Bronchial epithelial cell (primary cell): ENCODE measurements at places on chromosomes 4 and X. TPM values are rescaled to one million over a fixed set of nuclear protein-coding genes. Genes with fewer than 3 reads are reported as not detected.

DNA sequence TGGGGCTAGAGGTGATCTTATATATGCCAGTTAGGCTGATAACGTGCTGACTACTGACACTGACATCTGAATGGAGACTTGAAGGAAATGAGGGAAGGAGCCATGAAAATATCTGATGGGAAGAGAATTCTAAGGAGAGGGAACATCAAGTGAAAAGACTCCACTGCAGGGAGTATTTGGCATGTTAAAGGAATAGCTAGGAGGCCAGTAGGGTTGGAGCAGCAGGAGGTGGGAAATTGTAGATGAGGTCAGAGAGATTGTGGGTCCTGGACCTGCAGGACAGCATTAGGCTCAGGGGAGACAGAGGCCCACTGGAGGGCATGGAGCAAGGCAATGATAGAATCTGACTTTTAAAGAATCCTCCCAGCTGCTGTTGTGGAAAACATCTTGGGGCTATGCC, 55.8 kb upstream of the NSUN7 start:
- DNase-seq, result no peak

GRCh38 chr4:125719987-125720386, 405.2 kb downstream of the FAT4 start:
- peak; percentile 92 for DNase-seq

DNA sequence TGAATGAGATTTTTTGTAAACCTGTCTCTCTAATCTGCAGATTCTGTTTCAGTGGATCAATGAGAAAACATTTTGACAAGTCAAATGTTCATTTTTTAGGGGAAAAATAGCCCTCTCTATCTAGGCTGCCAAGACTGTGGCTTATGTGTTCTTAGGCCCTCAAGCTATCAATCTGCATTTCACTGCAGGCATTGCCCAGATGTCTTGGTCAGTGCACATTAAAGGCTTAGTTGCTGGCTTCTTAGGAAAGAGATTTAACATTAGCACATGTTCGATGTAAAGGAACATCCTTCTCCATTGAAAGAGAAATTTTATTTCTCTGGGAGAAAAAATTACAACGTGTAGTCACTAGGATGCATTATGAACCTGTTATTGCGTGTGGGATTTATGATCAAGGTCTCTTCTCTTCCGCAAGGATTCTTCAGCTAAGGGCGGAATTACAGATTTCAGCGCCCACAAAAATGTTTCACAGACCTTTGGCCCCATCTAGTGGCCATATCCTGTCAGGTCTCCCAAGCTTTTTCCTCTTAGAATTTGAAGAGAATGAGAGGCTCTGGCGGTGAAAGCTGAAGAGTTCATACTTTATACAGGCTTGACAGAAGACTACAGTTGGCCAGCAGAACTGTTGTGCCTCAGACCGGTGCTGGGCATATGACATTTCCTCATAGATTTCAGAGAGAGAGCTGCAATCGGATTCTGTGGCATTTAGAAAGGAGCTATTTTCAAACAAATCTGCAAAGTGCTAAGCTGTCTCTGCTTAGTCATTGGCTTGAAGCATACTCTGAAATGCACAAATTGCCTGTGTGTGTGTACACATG, 144.6 kb upstream of the NOCT start:
- peak; percentile 65 for DNase-seq

Gene PRRG3
- total RNA-seq, result not detected in 2 replicates

GRCh38 chrX:152405561-152405960, 45.6 kb downstream of the GABRA3 start:
- peak; percentile 0 for DNase-seq

DNA sequence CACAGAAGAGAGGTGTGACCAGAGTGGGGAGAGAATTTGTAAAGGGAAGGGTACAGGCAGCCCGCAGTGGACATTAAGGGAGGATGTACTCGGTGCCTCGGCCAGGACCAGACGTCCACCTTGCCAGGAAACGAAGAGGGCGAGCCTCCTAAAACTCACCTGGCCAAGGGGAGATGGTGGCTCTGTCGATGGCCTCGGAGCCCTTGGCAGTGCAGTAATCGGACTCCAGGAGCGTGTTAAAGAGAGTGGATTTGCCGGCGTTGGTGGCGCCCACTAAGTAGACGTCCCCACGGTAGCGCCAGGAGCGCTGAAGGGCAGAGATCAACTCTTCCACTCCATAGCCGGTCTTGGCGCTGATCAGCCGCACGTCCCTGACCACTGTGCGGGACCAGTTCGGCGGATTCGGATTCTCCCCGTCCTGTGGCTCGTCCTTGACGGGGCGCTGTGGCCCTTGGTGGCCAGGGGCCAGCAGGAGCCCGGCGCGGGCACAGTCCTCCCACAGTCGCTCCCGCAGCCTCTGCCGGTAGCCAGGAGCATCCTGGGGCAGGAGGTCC, 1.0 kb downstream of the NOA1 start:
- no peak for DNase-seq

Gene CXXC4
- total RNA-seq, result under 0.01 TPM in 1 of 2 replicates, not detected in the other

Gene TBC1D1
- total RNA-seq, result 30.3 and 47.1 TPM in 2 replicates

DNA sequence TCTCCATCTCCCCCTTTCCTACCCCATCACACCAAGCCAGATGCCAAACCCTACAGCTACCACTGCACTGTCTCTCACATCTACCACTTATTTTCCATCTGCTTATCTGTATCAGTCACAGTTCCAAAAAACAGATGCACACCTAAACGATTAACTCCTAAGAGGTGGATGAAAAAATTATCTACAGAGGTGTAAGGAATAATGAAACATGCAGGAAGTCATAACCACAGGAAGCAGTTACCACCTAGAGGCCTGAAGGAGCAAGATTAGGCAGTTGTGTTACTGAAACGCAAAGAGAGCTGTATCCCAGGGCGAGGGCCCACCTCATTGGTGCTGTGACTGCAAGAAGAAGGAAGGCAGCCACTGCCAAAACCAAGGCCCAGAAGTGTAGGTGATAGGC, 87.8 kb upstream of the FAM241A start:
- DNase-seq, result no peak

Gene POLN
- 1.4 and 1.6 TPM in 2 replicates for total RNA-seq

Gene FDCSP
- not detected in 2 replicates for total RNA-seq

Gene CLIC2
- under 0.01 and 0.13 TPM in 2 replicates for total RNA-seq

- no peak for DNase-seq
These were observed 28.3 kb upstream of the DCAF12L1 start for GRCh38 chrX:126580877-126581276.

- DNase-seq, result no peak
These were observed 160.8 kb downstream of the CBLL2 start for GRCh38 chrX:22433292-22434070.

Gene NXF2B
- total RNA-seq, result not detected in 2 replicates

- DNase-seq, result peak; percentile 37
These were observed 34.4 kb downstream of the GLRA3 start for GRCh38 chr4:174794543-174795094.

GRCh38 chrX:135697601-135698000, 15.8 kb upstream of the CT45A1 start:
- no peak for DNase-seq

Gene CT47C1
- not detected in 2 replicates for total RNA-seq

DNA sequence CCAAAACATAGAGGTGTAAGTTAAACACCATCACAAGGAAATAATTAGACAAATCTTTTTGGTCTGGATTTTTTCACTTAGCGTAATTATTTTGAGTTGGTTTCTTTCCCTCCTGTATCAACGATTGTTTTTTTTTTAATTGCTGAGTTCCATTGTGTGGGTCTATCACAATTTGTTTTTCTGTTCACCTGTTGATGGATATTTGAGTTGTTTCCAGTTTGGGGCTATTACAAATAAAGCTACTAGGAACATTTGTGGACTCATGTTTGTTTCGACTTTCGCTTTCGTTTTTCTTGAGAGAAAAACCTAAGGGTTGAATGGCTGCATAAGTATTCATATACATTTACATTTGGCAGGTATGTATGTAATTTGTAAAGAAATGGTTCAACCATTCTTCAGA, 20.4 kb upstream of the FBXW7 start:
- DNase-seq, result no peak

Gene MTMR8
- total RNA-seq, result 1.3 and 3.1 TPM in 2 replicates

GRCh38 chrX:22095286-22095685, 63.2 kb downstream of the PHEX start:
- no peak for DNase-seq

DNA sequence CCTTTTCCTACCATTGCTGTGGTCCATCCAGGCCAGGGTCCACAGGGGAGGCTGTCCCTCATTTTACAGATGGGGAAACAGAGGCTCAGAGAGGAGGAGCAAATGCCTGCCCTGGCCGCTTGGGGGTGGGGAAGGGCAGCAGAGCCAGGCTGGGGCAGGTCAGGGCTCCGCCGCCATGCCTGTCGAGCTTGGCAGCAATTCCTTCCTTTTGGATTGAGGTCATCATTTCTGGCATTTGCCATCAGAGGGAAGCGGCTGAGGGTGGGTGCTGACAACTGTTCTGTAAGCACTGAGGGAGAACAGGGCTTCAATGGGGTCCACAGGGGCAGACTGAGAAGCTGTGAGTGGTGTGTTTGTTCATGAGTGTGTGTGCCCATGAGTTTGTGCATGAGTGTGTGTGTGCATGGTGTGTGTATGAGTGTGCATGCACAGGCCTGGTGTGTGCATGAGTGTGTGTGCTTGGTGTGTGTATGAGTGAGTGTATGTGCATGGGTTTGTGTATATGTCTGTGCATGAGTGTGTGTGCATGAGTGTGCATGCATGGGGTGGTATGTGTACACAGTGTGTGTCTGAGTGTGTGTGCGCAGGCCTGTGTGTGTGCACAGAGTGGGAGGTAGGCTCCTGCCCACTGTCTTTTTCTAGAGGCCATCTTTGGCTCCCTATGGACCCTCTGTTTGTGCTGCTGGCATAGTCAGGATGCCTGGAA, 115.2 kb downstream of the SORCS2 start:
- no peak for DNase-seq

- DNase-seq, result no peak
These were observed 2.6 kb upstream of the WWC2 start for GRCh38 chr4:183096276-183096965.

Gene NEXMIF
- under 0.01 TPM in 2 replicates for total RNA-seq

GRCh38 chrX:129522184-129523078, 859 bp downstream of the SMARCA1 start:
- peak; percentile 33 for DNase-seq

Gene CT83
- total RNA-seq, result not detected in 2 replicates

Gene TRPC3
- 0.26 TPM in 1 of 2 replicates, not detected in the other for total RNA-seq

GRCh38 chr4:80183250-80184052, 13.9 kb upstream of the PRDM8 start:
- no peak for DNase-seq

GRCh38 chr4:94214703-94215319, 7.1 kb downstream of the SMARCAD1 start:
- DNase-seq, result no peak

- DNase-seq, result no peak
These were observed 36.1 kb upstream of the PHKA2 start for GRCh38 chrX:19019996-19020395.

GRCh38 chr4:69546134-69546765, 50.5 kb upstream of the UGT2B4 start:
- peak; percentile 41 for DNase-seq

DNA sequence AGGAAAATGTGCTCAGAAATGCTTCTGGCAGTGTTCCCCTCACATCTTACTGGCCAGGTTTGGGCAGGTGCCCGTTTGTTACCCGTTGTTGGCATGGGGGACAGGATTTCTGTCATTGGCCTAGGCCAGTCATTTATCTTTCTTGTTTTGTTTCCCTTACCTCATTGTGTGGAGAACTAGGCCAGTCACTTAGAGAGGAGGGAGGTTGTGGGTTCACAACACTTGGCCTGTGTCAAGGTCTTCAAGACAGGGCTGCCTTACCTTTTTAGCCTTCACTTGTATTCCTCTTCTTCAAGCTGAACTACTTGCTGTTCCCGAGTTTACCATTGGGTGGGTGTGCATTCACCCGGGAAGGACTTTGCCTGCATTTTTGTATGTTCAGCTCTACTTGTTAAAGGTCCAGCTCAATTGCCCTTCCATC, 17.7 kb downstream of the SNX25 start:
- DNase-seq, result no peak

Gene JADE1
- 6.6 and 6.8 TPM in 2 replicates for total RNA-seq

Gene DLG3
- total RNA-seq, result 21.1 and 25.3 TPM in 2 replicates

DNA sequence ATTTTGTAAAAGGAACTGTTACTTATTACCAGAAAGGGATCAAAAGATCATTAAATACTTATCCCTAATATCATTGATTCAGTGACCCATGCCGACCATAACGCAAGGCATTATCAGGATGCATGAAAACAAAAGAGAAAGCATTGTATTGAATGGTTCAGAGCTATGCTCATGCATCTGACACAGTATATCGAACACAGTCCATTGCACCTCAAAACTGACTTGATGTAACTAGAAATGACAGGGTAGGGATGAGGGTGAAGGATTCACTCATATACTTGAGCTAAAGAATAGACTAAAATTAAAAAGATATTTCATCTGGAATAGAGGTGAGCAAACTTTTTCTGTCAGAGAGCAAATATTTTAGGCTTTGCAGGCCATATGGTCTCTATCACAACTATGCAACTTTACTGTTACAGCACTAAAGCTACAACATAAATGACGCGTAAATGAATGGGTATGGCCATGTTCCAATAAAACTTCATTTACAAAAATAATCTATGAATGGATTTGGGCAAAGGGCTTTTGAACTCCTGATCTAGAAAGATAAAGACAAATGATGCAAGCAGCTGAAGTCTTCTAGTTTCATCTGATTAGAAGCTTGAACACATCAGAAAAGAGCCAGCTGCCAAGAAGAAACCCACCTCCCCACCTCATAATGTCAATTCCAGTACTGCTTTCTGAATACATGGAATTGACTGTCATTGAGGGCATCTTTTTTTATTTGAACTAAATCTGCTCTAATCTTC, 12.9 kb upstream of the SPP1 start:
- no peak for DNase-seq

- DNase-seq, result no peak
These were observed 226.0 kb downstream of the VEGFC start for GRCh38 chr4:176566769-176567168.
